GM12878 (cell line): ENCODE measurements at places on chromosomes 4 and X.

GRCh38 chr4:86294883-86295282 is 65.0 kb downstream of the MAPK10 start:
- H3K27ac ChIP-seq = no peak overlapping the region
- DNase-seq = no peak
- H3K4me1 ChIP-seq = no peaks in the 10 kb centered on the region
- no peak overlapping the region for H3K4me3 ChIP-seq
- H3K36me3 ChIP-seq = no peaks in the 10 kb centered on the region
- no peaks in the 10 kb centered on the region for H3K27me3 ChIP-seq

- no peaks in the 10 kb centered on the region for H3K27me3 ChIP-seq
- H3K27ac ChIP-seq = no peak overlapping the region
- no peak overlapping the region for H3K4me3 ChIP-seq
- no peak for DNase-seq
These were observed 24.5 kb upstream of the SPP1 start for GRCh38 chr4:87950936-87951511.

- H3K4me3 ChIP-seq = no peak overlapping the region
- no peak for DNase-seq
- peaks cover 4% of the 10 kb centered on the region; the same call in 1 of the 2 replicates for H3K4me1 ChIP-seq
- no peak overlapping the region for H3K27ac ChIP-seq
- no peaks in the 10 kb centered on the region for H3K36me3 ChIP-seq
These were observed 194.8 kb downstream of the SOWAHB start for GRCh38 chr4:76703123-76703490.

GRCh38 chr4:24197955-24198354 is 308.1 kb upstream of the PPARGC1A start:
- H3K27ac ChIP-seq = no peak overlapping the region
- no peaks in the 10 kb centered on the region for H3K27me3 ChIP-seq
- DNase-seq = no peak
- H3K4me3 ChIP-seq = no peak overlapping the region
- no peaks in the 10 kb centered on the region for H3K4me1 ChIP-seq
- H3K36me3 ChIP-seq = no peaks in the 10 kb centered on the region

DNA sequence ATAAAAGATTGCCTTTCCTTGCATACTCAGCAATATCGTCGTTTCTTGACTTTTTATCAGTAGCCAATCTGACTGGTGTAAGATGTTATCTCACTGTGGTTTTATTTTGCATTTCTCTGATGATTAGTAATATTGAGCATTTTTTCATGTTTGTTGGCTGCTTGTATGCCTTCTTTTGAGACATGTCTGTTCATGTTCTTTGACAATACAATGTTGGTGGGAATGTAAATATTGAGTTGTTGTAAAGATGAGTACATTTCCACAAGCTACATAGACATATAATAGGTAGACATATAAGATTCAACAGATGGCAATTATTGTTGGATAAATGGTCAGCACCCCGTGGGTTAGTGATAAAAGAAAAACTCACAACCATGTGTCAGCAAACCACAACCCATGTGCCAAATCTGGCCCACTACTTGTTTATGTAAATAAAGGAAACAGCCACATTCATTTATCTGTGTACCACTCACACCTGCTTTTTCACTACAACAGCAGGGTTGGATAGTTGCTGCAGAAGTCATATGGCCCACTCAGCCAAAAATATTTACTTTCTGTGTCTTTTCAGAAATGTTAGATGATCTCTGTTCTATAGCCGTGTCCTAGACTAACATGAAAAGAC is 153.1 kb upstream of the VCX start:
- no peak overlapping the region for H3K27ac ChIP-seq
- DNase-seq = no peak
- no peaks in the 10 kb centered on the region for H3K36me3 ChIP-seq
- no peaks in the 10 kb centered on the region for H3K27me3 ChIP-seq
- H3K4me1 ChIP-seq = no peaks in the 10 kb centered on the region

GRCh38 chr4:23734000-23734399 is 155.8 kb downstream of the PPARGC1A start:
- no peaks in the 10 kb centered on the region for H3K27me3 ChIP-seq
- no peaks in the 10 kb centered on the region for H3K36me3 ChIP-seq
- no peak overlapping the region for H3K27ac ChIP-seq

DNA sequence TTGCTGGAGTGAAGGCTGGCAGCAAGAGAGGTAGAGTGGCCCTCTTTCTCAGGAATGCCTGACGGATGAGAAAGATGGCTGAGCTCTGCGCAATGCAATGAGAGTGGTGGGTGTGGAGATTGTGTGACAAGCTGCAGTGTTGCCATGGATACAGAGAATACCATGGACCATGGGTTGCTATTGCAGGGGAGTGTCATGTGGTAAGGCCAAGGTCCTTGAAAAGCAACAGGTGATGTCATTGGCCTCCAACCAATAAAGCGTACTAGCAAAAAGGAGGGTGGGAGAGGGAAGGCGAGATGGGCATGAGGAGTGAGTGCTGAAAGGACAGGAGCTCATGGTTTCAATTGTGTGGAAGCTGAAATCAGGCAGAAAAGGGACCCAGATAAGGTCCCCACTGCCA is 1.8 kb downstream of the PNMA5 start:
- no peaks in the 10 kb centered on the region for H3K27me3 ChIP-seq
- H3K4me1 ChIP-seq = peaks cover 10% of the 10 kb centered on the region
- no peak overlapping the region for H3K4me3 ChIP-seq
- no peak overlapping the region for H3K27ac ChIP-seq
- DNase-seq = no peak
- H3K36me3 ChIP-seq = no peaks in the 10 kb centered on the region

GRCh38 chr4:186699298-186699697 is 24.4 kb downstream of the FAT1 start:
- no peaks in the 10 kb centered on the region for H3K36me3 ChIP-seq
- no peak overlapping the region for H3K4me3 ChIP-seq
- no peaks in the 10 kb centered on the region for H3K27me3 ChIP-seq
- H3K4me1 ChIP-seq = no peaks in the 10 kb centered on the region

- H3K27me3 ChIP-seq = no peaks in the 10 kb centered on the region
- no peak overlapping the region for H3K4me3 ChIP-seq
- no peaks in the 10 kb centered on the region for H3K4me1 ChIP-seq
- no peaks in the 10 kb centered on the region for H3K36me3 ChIP-seq
These were observed 409.2 kb downstream of the TLL1 start for GRCh38 chr4:166282081-166282770.

GRCh38 chrX:44042116-44042515 is 68.9 kb upstream of the NDP start:
- no peaks in the 10 kb centered on the region for H3K36me3 ChIP-seq
- H3K4me1 ChIP-seq = no peaks in the 10 kb centered on the region
- no peak overlapping the region for H3K27ac ChIP-seq
- no peaks in the 10 kb centered on the region for H3K27me3 ChIP-seq

- H3K4me1 ChIP-seq = no peaks in the 10 kb centered on the region
- H3K27ac ChIP-seq = no peak overlapping the region
- H3K27me3 ChIP-seq = peaks cover 2% of the 10 kb centered on the region; the same call in 1 of the 2 replicates
- H3K4me3 ChIP-seq = no peak overlapping the region
These were observed 4.5 kb downstream of the CHRDL1 start for GRCh38 chrX:110791071-110791470.

DNA sequence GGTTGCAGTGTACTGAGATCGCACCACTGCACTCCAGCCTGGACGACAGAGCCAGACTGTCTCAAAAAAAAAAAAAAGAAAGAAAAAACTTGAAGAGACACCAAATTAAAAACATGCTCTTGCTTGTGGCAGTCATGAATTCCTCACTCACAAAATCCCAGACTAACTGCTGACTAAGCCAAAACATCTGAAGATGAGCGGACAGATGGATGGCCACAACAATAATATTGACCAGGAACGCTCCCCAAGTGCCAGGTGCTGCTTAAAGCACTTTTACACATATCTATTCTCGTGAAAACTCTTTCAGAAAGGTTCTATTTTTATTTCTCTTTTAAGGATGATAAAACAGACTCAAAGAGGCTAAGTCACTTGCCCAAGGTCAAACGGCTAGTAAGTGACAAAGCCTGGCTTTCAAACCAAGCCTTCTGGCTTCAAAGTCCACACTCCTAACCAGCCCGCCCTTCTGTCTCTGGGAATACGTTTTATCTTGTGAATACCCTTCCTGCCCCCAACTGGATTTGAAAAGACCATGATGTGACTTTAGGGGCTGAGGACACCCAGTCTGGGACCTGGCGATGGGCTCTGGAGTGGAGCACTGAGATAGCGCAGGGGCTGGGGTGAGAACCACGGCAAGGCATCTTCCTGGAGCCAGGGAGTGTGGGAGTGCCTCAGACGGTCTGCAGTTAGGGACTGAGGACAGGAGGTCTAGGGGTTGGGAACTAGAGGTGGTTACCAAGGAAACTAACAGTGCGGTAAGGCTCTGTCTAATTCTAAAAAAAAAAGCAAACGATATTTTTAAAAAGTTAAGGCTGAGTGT is 9.5 kb upstream of the CXCR3 start:
- no peaks in the 10 kb centered on the region for H3K27me3 ChIP-seq
- H3K4me1 ChIP-seq = peaks cover 40% of the 10 kb centered on the region
- no peak for DNase-seq
- H3K36me3 ChIP-seq = no peaks in the 10 kb centered on the region

GRCh38 chr4:43564107-43564506 is 671.6 kb downstream of the GRXCR1 start:
- no peak overlapping the region for H3K27ac ChIP-seq
- no peaks in the 10 kb centered on the region for H3K4me1 ChIP-seq
- H3K4me3 ChIP-seq = no peak overlapping the region
- DNase-seq = no peak
- H3K27me3 ChIP-seq = no peaks in the 10 kb centered on the region

- no peaks in the 10 kb centered on the region for H3K27me3 ChIP-seq
- H3K27ac ChIP-seq = no peak overlapping the region
- H3K4me1 ChIP-seq = no peaks in the 10 kb centered on the region
- no peak for DNase-seq
- no peak overlapping the region for H3K4me3 ChIP-seq
These were observed 29.9 kb downstream of the NELFA start for GRCh38 chr4:1978741-1979476.

GRCh38 chrX:66200050-66200664 is 36.1 kb downstream of the HEPH start:
- peak; percentile 17 for DNase-seq
- no peaks in the 10 kb centered on the region for H3K27me3 ChIP-seq
- H3K27ac ChIP-seq = no peak overlapping the region
- no peak overlapping the region for H3K4me3 ChIP-seq
- no peaks in the 10 kb centered on the region for H3K4me1 ChIP-seq

- H3K27me3 ChIP-seq = no peaks in the 10 kb centered on the region
- no peak overlapping the region for H3K4me3 ChIP-seq
- H3K4me1 ChIP-seq = peaks cover 20% of the 10 kb centered on the region
- peak overlapping the region; percentile 51 for H3K27ac ChIP-seq
- DNase-seq = peak; percentile 96
- H3K36me3 ChIP-seq = no peaks in the 10 kb centered on the region
These were observed 146.0 kb upstream of the CPEB2 start for GRCh38 chr4:14856062-14856933.

GRCh38 chr4:121654738-121655137 is 42.0 kb downstream of the ANXA5 start:
- no peak overlapping the region for H3K4me3 ChIP-seq
- H3K4me1 ChIP-seq = peaks cover 12% of the 10 kb centered on the region
- no peaks in the 10 kb centered on the region for H3K36me3 ChIP-seq
- no peaks in the 10 kb centered on the region for H3K27me3 ChIP-seq
- peak; percentile 1 for DNase-seq
- H3K27ac ChIP-seq = no peak overlapping the region
